ENCODE measurements at places on chromosomes 16 and 17.

GRCh38 chr16:60107871-60108270, 1373.8 kb upstream of the GOT2 start:
- DNase-seq = no peak

GRCh38 chr17:73748508-73748907, 104.3 kb upstream of the SDK2 start:
- DNase-seq = no peak

DNA sequence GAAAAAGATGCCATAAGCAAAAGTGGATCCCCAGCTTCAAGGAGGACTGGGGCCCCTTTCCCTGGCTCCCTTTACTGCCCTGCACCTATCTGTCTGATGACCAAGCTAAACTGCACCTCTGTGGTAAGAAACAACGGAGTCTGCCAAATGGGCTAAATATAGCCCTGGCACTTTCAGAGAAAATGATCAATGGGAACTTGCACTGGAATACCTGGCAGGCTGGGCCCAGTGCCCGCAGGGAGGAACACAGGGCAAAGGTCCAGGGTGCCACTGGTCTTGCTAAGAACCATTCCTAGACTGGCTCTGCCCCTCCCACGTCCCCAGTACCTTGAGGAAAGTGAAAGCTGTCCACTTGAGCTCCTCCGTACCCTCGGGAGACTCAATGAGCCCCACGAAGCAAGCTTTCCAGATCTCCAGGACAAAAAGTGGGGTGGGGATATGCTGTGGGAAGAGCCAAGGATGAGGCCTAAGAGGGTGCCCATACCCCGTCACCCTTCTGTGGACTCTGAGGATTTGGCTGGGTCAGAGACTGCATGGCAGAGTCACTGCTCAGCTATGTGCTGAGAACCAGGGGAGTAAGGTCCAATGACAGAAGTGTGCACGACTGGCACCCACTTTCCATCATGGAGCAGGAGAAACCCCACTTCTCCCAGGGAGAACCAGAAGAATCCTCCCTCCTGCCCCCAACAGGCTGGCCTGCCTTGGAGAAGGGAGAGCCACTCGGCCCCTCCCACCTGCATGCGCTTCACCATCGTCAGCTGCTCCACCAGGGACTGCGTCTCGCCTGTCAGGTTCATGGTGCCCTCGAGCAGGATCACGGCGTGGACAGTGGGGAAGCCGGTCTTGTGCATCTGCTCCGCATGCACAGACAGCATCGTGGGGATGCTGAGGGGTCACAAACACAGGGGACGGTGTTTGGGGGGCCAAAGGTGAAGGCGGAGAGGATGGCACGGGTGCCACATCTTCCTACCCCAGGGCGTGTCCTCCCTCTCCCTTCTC, 17.4 kb downstream of the CSF3 start:
- DNase-seq = no peak

DNA sequence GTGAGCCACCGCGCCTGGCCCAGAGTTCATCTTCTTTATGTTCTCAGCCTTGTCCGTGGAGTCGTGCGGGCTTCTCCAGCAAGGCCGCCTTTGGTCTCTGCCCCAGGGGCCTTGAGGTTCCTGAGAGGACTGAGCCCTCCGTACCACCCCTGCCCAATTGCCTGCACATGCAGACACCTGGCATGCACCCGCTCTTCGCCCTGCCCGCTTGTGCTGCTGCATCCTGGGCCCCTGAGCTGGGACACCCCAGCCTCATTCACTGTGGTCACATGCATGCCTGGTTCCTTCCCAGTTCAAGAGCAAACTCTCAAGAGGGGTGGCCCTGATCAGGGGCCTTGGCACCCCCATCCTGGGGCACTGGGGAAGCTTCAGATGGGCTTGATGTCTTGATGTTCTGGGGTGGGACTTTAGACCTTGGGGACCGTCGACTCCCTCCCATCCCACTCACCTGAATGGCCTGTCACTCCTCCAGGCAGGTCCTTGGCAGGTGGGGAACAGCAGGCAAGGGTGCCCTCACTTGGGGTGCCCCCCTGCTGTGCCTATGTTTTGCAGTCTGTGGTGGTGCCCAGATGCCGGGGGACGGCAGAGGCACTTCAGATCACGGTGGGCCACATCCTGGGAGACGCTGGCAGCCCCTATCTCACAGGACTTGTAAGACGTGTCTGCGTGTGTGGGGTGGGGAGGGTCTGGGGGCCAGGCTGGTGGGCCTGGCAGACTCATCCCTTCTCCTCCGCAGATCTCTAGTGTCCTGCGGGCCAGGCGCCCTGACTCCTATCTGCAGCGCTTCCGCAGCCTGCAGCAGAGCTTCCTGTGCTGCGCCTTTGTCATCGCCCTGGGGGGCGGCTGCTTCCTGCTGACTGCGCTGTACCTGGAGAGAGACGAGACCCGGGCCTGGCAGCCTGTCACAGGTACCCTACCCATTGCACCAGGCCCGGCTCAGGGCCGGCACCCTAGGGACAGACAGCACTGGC, 12.7 kb upstream of the SPNS2 start:
- no peak for DNase-seq
